Glutamatergic neuron (in vitro differentiated cells): ENCODE measurements at places on chromosomes 1 and 21. TPM values are rescaled to one million over a fixed set of nuclear protein-coding genes. Genes with fewer than 3 reads are reported as not detected.
A peak's percentile ranks its signal among the peaks of the same experiment; 100 is the strongest.

HRNR gene
- total RNA-seq: not detected

NUF2 gene
- 5.8 TPM for total RNA-seq

AJAP1 gene
- total RNA-seq: 3.5 TPM

LCE1C gene
- total RNA-seq: not detected

NBPF6 gene
- not detected for total RNA-seq

TAS1R1 gene
- not detected for total RNA-seq

DNA sequence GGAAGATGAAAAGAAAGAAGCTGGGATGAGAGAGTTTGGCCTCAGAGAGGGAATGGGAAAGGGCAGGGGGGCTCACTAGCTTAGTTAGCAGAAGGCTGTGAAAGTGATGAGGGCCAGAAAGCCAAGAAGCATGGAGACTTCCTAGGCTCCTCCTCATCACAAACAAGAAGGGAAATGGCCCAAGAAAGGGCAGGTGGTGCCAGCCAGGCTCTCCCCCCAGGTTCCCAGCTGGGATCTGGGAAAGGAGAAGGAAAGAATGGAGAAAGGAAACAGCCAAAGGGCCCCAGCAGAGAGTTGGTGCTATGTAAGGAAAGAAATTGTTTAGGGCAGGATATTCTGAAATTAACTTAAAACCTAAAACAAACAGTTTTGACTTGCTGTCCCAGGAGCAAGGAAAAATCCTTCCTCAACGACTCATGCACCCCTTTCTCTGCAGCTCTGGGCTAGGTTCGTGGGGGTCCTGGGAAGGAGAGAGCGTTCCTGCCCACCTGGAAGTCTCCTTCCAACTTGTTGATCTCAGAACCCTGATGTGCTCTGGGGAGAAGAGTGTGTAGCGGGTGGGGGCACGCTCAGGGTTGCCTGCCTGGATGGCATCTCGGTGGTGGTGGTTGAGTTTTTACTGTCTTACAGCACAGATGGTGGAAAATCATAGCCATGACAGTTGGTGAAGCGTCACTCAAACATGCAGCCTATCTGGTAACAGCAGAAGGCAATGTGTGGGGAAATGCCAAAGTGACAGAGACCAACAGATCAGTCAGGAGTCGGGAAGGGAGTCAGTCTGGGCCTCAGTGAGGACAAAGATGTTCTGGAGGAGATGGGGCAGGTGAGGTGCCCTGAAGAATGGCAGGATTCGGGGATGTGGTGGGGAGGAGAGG is 147.3 kb downstream of the CLIC6 start:
- DNase-seq: no peak

GRCh38 chr1:47388891-47389238 is 27.2 kb upstream of the FOXE3 start:
- peak; percentile 81 for DNase-seq

DNA sequence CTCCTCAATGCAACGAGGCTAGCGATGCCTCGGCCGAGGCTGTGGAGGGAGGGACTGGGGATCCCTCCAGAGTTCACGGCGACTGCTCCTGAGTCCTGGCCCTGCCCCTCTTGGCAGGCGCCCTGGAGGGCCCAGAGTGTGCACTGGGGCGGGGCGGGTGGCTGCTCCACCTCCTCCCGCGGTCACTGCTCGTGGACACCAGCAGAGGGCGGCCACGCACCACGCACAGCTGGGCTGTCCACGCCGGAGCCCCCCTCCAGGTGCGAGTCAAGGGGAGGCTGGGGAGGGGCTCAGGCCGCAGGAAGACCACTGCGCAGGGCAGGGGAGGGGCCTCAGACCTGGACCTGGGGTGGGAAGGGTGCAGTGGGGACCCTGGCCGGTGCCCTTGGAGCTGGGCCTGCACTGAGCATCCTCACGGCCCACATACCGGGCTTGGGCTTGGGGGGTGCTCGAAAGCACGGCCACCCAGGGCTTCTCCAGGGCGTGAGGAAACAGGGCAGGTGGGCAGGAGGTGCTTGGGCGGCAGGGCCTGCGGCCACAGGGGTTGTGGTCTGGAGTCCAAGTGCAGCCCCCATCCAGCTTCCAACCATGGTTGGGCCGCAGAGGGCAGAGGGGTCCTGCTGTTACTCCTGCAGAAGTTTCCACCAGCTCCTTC is 20.6 kb upstream of the TTC34 start:
- peak; percentile 61 for DNase-seq

DNA sequence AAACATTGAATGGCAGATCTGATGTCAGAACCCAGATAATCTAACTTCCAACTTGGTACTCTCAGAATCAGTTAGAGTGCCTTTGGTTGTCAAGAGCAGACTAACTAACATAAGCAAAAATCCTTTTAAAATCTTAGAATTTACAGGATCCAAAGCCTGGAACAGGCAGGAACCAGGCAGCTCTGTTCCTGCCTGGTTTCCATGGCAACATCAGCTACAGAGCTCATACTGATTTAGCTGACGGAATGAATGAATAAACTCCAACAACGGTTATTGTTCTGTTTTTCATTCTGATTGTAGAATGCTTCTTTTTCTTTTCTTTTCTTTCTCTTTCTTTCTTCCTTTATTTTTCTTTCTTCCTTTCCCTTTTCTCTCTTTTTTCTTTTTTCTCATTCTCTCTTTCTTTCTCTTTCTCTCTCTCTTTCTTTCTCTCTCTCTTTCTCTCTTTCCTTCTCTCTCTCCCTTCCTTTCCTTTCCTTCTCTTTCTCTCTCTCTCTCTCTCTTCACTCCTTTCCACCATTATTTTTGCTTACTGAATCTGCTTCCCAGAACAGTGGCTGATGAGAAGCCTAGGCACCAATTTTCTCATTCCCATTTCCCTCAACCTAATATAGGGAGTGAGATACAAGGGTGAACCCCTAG is 121.6 kb downstream of the RGS7 start:
- no peak for DNase-seq

GRCh38 chr1:40264354-40264781 is 6.3 kb downstream of the ZMPSTE24 start:
- DNase-seq: no peak

DNA sequence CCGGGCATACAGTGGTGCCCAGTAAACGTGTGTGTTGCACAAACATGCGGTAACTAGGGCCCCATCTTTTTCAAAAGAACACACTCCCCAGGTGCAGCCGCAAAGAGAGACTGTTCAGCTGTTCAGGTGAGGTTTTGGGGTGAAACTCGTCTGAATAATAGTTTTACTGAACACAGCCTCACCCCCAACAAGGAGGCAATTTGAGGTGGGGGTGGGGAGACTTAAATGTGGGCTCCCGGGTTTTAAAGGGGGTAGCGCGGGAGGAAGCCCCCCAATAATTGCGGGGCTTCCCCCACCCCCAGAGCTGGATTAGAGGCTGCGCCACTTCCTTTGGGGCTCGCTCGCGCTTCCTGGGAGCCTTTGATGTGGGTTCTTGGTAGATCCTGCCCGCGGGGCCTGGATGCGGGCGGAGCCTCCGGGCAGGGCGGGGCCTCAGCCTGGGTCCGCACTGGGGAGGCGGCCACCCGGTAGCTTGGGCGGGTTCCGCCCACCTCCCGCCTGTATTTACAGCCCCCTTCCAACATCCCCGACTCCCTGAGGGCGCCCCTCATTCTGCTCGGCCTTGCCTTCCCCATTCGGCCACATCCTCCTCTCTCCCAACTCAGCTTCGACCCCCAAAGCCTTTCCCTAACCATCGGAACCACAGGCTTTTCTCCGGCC is 6.4 kb upstream of the EPHA2 start:
- no peak for DNase-seq

- DNase-seq: peak; percentile 87
Measured at GRCh38 chr1:119611701-119612113, 36.4 kb downstream of the ZNF697 start.

DNA sequence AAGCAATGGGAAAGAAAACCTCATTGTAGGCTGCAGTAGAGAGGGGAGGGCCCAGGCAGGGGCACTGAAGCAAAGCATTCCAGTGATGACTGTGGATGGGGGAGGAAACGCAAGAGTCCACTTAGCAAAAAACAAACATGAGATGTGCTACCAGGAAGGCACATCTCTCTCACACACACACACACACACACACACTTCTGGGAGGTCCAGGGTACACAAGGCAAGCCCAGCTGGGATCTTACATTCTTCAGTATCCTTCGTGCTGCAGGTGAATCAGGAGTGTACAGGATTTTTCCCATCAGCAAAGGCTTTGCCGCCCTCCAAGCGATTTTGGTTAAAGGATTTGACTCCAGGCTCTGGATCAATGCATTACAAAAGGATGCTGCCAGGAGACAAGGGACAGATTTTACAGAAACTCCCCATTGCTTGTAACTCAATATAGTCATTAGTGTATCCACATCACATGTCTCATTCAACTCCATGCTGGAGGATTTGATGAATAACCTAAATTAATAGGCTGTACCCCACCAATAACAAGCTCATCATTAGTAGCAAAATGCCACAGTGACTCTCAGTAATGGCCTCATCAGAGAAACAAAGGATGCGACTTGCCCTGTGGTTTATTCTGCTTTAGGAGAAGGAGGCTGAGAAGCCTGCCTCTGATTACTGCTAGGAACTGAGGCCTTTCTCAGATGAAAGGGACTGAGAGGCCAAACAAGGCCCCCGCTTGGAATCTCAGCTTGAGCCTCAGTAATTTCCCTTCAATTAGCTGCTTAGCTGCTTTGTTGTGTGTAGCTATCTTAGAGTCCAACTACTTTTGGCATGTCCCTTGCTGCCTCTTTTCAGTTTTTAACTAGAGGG is 41.6 kb downstream of the ABCA4 start:
- DNase-seq: no peak

GRCh38 chr1:25561421-25562100 is 18.2 kb downstream of the LDLRAP1 start:
- DNase-seq: no peak

DNA sequence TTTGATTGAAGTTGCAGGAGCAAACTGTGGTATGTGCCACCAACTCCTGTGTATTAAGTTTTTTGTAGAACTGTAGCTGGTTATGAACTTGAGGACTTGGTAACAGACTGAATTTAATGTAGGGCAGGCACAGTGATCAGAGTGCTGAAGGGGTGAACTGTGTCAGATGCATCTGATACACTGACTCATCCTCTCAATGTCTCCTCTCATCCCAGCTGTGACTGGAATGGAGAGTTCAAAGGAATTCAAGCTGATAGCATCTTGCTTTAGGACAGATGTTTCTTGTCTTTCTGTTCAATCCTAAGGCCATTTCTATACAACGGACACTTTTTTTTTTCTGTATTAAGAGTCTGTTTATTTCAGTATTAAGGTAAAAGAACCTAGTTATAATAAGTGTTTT is 25.0 kb upstream of the GBP1 start:
- no peak for DNase-seq

- no peak for DNase-seq
Measured at GRCh38 chr1:66300280-66300971, 233.5 kb upstream of the SGIP1 start.

DNA sequence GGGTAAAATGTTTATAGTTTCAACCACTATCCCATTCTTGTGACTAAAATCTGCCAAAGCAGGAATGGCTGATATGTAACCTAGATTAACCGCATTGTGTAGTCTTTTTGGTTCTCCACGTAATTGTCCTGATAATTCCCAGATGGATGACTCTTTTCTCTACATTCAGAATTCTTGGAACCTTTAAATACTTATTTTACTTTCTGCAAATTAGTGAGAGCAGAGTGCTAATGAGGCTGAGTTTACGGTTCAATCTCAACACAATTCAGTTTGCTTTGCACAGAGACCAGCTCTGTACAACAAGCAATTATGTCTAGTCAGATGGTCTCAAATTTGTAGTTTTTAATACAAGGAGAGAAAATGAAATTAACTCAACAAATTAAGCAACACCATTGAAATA is 9.1 kb downstream of the CRB1 start:
- no peak for DNase-seq

DNA sequence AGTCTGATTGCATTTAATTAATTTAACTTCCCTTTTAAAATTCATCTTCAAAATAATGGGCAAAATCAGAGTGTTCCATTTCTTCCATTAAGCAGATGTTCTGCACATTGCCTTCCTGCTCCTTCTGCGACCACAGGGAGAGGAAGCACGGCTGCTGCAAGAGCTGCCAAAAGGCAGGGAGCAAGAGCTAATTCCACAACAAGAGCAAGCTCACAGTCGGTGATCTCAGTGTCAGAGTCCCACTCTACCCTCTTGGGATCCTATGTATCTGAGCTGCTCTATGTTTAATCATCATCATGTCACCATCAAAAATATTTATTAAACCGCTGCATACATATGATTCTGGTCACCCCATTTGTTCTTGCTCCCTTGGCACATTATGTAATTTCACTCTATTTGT is 255.3 kb upstream of the CAMK1G start:
- DNase-seq: no peak

GRCh38 chr21:28884481-28884880 is 108.2 kb downstream of the LTN1 start:
- no peak for DNase-seq

DNA sequence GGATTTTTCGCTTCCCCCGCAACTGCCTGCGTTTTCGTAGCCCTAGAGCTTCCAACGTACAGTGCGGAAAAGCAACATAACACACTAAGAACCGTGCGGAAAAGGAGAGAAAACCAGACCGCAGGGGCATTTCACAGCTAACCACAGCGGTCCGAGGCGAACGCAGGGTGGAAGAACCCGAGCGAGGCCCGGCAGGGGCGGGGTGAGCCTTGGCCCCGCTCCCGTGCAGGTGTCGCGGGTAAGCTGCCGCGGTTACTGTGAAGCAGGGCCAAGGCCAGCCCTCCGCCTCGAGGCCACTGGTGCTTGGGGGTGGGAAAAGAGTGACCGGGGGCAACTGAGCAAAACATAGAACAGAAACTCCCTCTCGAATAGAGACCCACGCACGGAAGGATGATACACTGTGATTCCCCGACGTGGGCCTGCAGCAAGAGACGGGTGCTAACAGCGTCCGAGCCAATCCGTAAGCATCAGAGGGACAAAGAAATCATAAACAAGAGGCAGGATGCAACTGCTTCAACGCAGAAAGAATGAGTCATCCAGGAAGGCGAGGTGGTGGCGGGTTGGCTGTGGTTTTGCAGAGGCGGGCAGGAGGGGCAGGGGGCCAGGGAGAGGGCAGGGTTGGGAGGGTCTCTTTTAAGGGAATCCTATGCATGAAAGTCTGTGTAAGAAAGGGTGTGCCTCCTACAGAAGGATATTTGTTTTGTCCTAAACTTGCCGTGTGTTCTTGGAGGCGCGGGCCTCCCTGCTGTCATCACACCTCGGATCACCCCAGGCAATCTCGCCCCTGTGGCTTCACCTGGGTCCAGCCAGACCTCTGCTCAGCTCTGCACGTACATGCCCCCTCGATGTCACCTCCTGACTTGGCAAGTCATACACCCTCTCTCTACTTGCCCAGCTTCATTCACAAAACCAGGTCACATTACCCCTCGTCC is 7.3 kb downstream of the GNG4 start:
- DNase-seq: no peak
